ENCODE measurements at places on chromosomes 4 and X. TPM values are rescaled to one million over a fixed set of nuclear protein-coding genes. Genes with fewer than 3 reads are reported as not detected.

Gene RTL9
- not detected for polyA plus RNA-seq

Gene CRMP1
- 0.05 TPM for polyA plus RNA-seq

DNA sequence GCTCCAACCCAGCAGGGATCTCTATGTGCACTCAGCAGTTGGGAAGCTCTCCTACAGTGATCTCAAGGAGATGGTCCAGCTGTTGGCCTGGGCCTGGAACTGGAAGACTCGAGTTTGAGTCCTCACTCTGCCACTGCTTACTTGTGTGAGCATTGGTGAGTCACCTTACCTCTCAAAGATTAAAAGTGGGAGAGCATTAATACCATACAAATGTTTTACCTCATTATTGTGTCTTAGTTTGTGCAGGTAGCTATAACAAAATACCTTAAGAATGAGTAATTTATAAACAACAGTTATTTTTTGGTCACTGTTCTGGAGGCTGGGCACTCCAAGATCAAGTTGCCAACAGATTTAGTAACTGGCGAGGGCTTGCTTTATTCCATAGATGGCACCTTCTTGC lies 21.4 kb upstream of the ZNF827 start:
- no peak for DNase-seq
- no peaks in the 10 kb centered on the region for H3K36me3 ChIP-seq
- no peaks in the 10 kb centered on the region for H3K4me1 ChIP-seq
- H3K27ac ChIP-seq = no peak overlapping the region

DNA sequence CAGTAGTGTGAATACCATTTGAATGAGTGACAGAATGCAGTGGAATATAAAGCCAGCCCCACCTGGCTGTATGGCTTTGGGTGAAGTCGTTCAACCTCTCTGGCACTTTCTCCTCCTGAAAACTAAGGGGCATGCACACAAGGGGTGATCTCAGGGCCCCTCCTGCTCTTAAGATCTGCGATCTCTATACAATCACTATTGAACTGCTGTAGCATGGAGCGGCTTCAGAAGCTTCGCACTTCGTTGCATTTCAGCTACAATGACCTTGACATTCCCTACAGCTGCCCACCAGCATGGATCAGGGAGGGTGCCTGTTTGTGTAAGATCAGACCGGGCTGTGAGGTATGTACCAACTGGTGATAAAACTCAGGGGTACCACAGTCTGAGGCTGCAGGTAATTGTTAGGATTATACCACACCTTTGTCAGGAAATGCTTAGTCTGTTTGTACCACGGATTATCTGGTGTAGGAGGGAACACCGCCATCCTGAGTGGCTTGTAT lies 85.2 kb downstream of the AASDH start:
- no peaks in the 10 kb centered on the region for H3K36me3 ChIP-seq
- H3K27me3 ChIP-seq = no peaks in the 10 kb centered on the region
- H3K4me3 ChIP-seq = no peak overlapping the region
- H3K4me1 ChIP-seq = no peaks in the 10 kb centered on the region

DNA sequence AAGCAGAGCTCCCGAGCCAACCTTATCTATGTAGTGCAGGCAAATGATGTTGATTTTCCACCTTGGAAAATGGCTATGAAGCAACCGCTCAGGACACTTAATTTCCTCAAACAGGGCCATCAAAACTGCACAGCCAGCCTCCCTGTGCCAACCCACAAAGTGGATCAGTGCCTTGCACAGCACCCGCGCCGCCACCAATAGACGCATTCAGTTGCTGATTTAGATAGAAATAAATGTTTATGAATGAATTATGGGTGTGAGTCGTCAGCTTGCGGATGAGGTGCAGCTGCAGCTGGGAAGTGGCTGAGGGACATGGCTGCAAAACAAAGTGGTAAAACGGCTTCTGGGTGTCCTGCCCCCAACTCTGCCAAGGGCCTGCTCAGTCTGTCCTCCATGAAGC lies 47.0 kb downstream of the SOD3 start:
- DNase-seq = no peak
- H3K36me3 ChIP-seq = peaks cover 2% of the 10 kb centered on the region
- no peak overlapping the region for H3K27ac ChIP-seq
- no peak overlapping the region for H3K4me3 ChIP-seq
- no peaks in the 10 kb centered on the region for H3K27me3 ChIP-seq

Measured in aorta (tissue), 5 donors.